Fibroblast of skin of back (primary cell): ENCODE measurements at places on chromosomes 2 and 18.

- no peak for DNase-seq
Observed at GRCh38 chr2:54678719-54679118, 44.7 kb upstream of the EML6 start.

GRCh38 chr2:206736935-206737334 lies 18.7 kb upstream of the DYTN start:
- DNase-seq, result no peak

DNA sequence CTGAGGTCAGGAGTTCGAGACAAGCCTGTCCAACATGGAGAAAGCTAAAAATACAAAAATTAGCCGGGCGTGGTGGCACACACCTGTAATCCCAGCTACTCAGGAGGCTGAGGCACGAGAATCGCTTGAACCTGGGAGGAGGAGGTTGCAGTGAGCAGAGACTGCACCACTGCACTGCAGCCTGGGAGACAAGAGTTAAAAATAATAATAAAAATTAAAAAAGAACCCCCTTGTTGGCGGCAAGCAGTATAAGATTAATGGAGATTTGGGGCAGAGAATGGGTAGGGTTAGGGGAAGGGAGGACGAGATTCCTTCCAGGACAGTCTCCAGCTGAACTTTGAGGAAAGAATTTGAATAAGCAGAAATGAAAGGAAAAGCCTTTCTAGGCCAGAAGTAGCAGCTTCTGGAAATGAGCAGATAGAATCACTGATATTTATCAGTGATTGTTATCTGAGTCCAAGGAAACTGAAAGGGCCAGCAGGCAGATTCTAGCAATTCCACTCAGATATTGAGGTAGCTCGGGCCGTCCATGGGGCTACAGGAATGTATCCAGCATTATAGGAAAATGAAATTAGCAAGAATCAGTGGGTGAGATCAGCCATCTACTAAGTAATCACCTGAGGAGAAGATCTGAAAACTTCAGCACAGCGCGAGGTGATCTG lies 7.0 kb upstream of the MYCN start:
- DNase-seq, result no peak

DNA sequence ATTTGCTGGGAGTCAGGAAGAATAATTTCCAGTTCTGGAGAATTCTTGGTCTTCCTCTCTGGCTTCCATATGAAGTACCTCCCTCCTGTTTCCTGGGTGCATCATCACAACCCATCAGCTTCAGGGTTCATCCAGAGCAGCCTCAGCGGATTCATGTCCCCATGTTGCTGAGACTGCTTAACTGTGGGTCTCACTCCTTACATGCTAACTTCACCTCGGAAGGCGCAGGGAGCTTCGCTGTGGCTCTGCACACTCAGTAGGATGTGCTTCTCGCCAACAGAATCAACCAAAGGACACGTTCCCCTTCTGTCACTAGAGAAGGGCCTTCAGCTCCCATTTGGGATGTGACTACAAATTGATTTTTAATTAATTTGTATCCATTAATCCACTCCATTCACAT lies 24.2 kb downstream of the FBLN7 start:
- no peak for DNase-seq

DNA sequence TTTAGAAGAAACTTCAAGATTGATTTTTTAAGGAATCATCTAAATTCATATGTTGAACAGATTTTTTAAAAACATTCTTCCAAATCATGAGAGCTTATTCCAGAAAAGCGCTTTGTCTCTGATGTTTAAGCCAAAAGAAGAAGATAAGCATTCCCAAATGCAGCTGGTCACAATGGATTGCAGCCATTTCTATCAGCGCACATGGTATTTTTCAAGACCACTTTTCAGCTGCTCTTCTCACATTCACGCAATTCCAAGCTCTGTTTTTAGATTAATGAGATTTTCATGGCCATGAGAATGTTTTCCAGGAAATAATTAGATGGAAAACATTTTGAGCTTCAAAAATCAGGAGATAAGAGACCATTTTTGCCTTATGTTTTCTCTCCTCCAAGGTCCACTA lies 8.7 kb downstream of the OSBPL1A start:
- DNase-seq, result no peak
